ENCODE measurements at places on chromosomes 7 and 10.

DNA sequence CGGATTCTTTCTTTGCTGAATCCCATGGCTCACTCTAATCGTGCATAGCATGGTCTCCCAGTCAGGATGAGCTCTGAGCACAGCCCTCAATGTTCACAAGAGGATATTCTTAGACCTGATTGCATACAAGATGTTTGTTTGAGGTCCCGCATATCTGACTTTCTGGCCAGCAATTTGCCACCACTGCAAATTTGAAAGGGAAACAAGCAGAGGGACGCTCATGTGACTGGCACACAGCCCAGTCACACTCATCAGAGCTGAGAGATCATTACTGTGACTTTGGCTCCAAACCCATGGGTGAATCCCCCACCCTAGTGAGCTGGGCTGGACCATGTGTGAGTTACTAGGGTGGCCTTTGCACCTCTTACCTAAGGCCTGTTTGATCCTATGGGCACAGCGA, 9.9 kb downstream of the TAS2R41 start:
- DNase-seq, result no peak

DNA sequence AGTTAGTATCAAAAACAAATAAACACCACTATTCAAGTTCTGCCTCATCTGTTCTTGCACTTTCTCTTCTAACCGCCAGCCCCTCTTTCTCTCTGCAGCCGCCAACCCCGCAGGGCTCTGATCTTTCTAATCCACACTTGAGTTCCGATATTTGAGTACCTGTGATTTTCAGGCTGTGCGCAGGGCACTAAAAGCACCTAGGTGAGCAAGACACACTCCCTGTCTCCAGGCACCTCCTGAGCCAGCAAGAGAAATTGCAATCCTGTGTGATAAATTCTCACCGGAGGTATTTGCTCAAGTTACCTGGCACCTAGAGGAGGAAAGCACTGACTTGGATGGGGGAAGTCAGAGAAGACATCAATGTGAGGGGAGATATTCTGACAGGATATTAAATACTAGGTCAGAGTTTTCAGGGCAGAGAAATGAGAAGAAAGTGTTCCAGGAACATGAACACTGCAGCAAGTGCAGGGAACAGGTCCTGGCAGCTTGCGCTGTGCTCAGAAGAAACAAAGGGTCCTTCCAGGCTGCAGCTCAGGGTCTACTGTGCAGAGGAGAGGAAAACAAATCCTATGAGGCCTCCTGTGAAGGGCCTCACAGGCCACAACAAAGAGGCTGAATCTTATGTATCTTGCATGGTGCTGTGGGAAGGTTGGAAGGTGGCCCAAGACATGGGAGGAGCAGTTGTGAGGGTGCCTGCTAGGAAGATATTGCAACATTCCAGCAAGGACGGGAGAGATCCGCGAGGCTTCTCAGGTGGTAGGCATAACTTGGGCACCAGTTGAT, 568.7 kb upstream of the MGMT start:
- no peak for DNase-seq

GRCh38 chr10:75208181-75208580, 2.4 kb upstream of the VDAC2 start:
- no peak for DNase-seq

DNA sequence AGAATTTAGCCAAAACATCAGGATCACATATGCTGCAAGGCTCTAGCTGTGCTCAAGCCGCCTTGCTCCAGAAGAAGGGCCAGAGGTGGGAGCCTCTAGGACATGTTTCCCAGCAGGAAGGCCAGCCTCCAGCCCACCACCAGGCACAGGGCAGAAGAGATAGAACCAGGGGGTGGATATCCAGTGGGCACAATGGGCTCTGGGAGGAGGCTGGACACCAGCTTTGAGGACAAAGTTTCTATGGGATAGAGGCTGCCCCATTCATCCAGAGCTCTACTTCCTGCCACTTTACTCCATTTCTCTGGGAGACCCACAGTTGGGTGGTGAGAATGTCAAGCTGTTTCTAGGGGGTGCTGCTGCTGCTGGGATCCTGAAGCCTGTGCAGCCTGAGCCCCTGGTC, 77.1 kb downstream of the ARHGAP22 start:
- DNase-seq, result no peak

DNA sequence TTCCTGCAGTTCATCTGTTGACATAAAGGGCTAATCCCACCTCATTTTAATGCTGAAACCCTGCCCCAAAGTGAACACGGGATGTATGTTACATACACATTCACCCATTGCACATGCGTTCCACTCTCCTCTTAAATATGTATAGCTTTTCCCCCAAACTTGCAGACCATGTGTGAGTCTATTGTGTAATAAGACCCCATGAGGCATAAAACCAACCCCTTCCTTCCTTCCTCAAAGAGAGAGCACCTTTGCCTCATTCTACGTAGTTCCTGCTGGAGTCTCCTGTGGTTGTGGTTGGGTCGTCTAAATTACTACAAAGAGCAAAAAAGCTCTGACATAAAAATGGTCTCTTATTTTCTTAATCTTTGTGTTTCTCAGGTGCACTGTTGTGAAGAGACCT, 345.7 kb upstream of the KLF6 start:
- DNase-seq, result no peak

- no peak for DNase-seq
Observed at GRCh38 chr10:86439544-86439943, 72.9 kb upstream of the GRID1 start.

- no peak for DNase-seq
Observed at GRCh38 chr7:30180718-30181117, 45.9 kb downstream of the MTURN start.

- DNase-seq, result no peak
Observed at GRCh38 chr7:131502810-131503508, 53.5 kb downstream of the PODXL start.

DNA sequence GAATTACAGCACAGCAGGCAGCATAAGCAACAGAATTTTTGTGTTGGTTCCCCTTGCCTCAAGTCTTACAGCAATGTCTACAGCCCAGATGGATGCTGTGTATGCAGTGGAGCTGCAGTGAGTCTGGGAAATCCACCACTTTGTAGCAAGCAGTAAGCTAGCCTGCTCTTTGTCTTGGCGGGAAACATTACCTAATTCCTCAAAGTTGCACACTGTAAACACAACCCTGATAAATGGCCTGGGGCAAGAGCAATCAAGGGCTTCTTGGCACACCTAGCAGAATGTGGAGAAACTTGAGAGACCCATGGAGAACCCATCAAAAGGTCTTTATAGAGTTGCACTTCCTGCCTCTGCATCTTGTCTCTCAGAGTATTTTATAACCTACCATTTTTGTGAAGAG, 102.0 kb upstream of the FOXP2 start:
- no peak for DNase-seq

DNA sequence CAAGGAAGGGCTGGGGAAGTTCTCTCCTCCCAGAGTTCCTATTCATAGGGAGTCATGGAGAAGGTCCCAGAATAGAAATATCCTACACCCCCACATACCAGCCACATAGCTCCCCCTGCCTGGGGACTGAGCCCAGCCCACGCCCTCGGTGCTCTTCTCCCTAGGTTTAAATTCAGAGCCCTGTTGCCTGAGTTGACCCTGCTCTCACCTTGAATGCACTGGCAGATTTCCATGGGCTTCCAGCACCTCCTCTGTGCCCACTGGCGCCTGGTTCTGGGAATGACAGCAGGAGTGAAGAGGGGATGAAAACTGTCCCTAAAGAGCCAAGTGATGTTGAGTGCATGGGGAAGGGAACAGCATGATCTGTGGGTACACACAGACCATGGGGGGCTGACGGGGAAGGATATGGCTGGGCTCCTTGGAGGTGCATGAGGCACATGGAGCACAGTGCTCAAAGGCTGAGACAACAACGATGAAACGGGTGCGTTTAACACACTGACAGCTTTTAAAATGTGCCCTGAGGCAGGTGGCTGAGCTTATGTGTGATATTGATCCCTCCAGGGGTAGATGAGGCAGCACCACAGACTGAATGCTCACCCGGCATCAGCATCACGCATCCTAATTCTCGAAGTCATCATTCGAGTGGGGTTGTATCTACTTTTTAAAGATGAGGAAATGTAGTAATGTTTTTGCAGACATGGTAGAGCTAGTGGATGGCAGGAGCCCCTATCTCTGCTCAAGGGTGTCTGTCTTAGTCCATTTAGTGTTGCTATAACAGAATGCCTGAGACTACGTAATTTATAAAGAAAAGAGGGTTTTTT, 53.7 kb upstream of the IGFBP3 start:
- DNase-seq, result no peak
